ENCODE measurements at places on chromosomes 7 and 10.

GRCh38 chr10:22638863-22639262 lies 75.5 kb downstream of the PIP4K2A start:
- DNase-seq: no peak

DNA sequence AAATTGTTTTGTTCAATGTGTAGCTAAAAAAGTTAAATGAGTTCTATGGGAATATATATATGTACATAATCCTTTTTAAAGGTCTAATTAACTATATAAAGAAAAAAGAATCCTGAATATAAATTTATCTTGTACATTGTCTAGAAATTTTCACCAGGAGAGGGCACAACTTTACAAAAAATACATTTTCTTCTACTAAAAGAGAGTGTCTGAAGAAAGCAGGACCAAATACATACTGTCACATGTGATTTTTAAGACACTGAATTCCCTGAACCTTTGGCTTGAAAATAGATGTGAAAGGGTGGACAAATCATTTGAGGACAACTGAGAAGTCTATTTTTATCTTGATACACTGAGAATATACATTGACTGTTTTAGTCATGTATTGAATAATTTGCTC lies 204.3 kb downstream of the DGKB start:
- no peak for DNase-seq

DNA sequence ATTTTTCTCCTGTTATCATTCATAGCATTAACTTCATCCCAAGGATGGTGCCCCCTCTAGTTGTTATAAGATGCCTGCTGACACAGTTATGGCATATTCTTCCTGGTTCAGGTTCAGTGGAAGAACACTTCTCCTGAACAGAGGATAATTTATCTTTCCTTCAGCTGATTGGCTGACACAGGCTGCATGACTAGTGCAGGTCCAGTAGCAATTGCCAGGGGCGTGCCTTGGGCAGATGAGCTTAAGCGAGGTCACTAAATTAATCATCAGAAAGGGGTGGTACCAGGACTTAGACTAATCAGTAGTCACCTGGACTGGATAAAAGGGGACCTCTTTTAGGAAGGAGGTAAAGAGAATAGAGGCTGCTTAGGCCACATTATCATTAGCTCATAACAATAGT lies 42.3 kb downstream of the BZW2 start:
- no peak for DNase-seq

DNA sequence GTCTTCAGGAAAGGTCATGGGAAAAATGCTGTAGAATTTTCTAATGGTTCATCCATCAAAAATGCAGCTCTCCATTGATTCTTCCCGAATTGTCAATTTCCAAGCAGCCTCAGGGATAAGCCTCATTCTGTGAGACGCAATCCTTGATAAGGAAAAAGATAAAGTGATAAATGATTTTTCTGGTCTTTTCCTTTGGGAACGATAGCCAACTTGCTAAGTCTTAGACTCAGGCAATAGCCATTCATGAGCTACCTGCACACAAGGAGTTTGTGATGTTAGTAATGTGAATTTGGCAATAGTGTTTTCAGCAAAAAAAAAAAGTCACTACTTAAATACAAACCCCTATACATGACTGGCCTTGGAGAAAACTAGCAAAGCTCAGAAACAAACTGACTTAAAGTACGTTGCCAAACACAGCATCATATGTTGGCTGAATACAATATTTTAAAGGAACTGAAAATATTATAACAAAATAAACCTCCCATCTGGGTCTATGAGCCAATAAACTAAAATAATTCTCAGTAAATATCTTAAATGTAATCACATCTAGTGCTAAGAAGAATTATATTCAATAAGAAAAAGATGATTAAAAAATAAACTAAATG lies 75.5 kb downstream of the KLF6 start:
- DNase-seq: no peak

DNA sequence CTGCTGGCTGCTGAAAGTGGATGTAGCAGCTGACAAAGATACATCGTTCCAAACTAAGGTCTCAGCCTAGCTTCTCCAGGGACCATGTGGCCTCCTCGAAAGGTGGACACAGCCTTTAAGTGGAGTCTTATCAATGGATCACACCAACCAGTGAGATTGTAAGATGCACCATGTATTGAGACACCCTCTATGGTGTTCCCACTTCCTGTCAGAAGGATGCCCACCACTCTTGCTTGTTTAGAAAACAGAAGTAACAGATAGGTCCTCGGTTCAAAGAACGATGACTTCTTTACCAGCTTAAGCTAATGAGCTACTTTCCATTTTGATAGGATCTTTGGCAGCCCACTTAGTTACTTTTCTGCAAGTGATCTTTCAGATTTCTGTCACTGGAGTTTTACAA lies 34.3 kb downstream of the SLC25A13 start:
- no peak for DNase-seq

- DNase-seq: no peak
These were observed 997 bp downstream of the WDR37 start for GRCh38 chr10:1057106-1057657.

DNA sequence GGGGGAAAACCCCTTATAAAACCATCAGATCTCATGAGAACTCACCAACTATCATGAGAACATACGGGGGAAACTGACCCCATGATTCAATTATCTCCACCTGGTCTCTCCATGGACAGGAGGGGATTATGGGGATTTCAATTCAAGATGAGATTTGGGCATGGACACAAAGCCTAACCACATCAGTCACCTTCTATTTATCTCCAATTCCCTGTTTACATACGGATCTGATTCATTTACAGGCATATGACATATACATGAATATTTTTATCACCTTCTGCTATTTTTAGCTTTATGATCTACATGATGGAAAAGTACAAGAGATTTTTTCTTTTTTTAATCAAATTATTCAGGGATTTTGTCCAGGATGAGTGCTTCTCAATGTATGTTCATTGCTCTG lies 944.5 kb downstream of the REEP3 start:
- DNase-seq: no peak

DNA sequence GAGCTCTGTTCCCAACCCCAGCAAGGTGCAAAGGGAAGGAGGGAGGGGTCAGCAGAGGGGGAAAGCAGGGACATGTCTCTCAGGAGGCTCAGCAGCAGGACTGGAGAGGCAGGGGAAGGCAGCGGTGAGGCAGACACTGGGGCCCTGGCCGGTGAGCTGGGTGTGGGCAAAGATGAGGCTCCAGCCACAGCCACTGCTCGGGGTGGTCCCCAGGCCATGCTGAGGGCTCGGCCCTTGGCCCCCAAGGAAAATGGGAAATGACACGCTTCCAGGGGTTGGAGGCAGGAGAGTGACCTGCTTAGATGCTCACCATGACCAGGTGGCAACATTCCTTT lies 35.4 kb upstream of the CHST15 start:
- no peak for DNase-seq

DNA sequence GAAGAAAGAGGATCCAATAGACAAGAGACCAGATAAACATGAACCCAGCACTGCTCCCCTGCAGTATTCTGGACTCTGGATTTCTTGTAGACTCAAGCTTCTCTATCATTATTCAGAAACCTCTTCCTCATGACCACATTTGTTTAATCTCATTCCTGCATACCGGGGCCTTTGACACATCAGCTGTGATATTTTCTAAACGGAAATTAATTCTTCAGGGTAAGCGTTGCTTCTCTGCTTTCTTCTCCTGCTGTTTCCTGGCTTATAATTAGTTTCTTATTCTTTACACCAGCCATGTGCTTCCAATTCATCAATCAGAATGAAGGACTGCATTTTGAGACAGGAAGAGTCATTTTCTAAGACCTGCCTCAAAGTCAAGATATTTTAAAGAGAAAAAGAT lies 54.2 kb upstream of the TARP start:
- DNase-seq: no peak

GRCh38 chr7:28081016-28081415 lies 99.6 kb downstream of the JAZF1 start:
- no peak for DNase-seq

GRCh38 chr7:13835442-13835841 lies 154.0 kb downstream of the ETV1 start:
- no peak for DNase-seq

DNA sequence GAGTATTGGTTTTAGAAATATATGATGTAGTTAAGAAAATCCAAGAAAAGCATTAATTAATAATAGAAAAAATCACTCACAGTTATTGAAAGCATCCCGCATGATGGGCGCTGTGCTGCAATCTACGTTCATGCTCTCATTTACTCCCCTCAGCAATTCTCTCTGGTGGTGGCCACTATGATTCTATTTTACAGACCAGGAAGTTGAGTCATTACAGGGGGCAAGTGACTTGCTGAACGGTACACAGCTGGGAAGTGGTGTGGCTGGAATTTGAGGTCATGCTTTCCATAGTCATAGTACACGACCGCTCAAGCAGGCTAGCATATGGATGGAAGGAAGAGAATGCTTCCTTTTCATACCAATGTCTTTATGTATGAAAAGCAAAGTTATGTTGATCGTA lies 117.4 kb downstream of the TES start:
- no peak for DNase-seq

- DNase-seq: no peak
These were observed 473.7 kb downstream of the TYW1 start for GRCh38 chr7:67470256-67470751.

DNA sequence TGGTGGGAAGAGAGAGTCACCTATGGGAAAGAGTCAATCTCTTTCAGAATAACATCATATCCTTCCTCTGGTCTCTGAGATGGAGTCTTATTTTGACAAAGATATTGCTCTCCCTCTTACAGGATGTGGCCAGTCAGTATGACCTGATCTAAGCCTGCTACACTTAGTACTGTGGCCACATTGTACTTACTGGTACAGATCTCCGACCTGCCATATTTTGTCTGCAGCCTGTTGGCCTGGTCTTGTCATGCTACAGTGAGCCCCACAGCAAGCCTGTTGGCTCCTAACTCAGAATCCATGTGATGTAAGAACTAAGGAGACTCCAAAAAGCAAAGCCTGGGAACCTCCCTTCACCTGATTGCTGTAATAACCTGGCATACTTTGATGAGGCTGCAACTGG lies 377.8 kb downstream of the SFMBT2 start:
- no peak for DNase-seq

DNA sequence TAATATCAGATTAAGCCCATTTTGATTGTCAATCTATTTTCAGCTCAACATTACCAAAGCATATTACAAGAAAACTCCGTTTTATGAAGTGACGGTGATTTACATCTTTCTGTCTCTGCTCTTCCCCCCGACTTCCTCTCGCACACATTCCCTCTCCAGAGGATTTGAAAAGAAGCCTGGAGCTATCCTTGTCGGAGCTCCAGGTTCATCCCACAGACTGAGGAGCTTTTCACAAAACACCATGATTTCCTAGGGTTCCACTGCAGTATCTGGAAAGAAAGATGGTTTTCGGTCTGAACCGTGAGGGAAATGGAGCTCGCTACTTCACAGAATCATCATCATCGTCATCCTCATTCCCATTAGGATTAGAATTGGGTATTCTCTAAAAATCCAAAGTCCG lies 655.5 kb upstream of the MGMT start:
- no peak for DNase-seq

DNA sequence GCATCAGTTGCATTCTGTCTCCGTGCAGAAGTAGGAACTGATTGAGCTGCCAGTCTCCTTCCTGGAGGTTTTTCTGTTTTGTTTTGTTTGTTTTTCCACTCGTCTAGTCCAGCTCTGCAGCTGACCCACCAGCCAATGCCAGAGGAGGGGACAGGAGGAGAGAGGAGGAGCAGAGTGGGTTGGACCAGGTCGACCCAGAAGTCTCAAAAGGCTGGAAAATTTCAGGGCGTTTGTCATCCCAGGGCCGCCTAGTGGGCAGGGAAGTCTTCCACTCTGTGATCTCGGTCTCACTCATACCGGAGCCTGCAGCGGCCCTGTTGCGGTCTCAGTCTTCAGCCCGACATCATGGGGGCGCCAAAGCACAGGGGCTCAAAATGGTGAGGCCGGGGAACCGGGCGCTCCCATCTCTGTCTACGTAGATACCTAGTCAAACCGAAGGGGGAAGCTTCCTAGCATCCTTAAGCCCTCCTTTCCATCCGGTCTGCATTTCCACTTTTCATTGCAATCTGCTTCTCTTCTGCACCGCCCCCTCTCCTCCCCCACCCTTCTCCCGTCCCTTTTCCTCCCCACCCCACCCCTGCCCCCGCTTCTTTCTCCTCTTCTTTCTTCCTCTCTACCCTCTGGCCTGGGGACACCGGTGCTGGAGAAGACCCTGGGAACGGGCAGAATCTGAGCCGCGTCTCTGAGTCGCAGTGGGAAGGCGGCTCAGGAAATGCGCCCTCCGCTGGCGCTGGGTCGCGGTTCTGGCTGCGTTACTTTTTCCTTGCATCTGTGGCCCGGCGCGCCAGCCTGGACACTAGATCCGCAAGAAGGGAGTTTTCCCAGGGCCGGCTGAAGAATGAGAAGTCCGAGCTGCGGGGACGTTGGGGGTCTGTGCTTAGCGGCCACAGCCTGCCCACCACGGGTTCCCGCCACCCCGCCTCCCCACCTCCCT lies 16.2 kb upstream of the PAX2 start:
- DNase-seq: no peak

DNA sequence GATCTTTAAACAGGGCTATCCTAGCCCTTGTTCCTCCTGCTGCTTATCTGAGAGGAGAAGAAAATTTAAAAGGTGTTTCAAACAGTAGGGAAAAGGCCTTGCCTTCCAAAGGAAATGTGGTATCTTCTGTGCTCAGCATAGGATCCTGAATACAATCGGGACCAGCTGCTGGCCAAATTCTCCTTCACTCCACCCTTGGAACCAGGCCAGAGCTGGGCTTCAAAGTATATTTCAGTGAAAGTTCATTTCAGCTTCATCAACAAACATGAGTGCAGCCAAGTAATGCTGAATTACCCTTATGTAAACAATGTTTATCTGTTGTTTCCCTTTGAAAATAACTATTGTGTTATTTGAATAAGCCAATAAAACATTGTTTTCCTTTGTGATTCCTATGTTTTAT lies 146.5 kb upstream of the MEOX2 start:
- no peak for DNase-seq

DNA sequence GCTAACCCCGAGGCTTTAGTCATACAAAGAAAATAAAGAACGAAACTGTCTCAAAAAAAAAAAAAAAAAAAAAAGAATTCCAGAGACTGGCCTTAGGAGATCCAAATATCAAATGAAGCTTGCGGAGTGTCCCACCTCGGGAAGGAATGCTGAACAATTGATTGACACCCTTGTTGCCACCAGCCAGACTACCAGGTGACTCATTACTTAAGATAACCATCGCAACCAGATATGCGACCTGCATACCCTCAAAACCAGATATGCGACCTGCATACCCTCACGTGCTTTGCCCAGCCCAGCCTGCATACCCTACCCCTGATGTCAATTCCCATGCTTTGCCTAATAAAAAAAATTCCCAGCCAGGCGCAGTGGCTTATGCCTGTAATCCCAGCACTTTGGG lies 2.7 kb upstream of the PRKRIP1 start:
- DNase-seq: no peak
